Esophagus squamous epithelium (tissue), 5 donors: ENCODE measurements at places on chromosomes 12 and 14. TPM values are rescaled to one million over a fixed set of nuclear protein-coding genes. Genes with fewer than 3 reads are reported as not detected.

DNA sequence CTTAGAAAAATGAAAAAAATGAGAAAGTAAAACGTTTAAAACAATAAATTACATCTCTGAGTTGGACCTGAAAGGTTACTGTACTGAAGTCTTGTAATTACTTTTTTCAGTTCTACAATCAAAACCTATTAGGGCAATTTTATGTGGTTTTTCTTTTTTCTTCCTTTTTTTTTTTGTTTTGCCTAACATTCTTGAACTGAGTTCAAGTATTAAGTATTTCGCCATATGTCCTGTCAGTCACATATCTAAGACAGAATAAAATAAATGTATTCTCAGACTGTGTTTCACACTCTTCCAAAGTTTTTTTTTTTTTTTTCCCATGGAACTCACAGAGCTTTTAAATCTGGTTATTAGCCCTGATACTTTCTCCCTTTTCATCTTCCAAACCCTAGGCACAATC, 172.0 kb downstream of the BCAT1 start:
- no peak for DNase-seq
- no peaks in the 10 kb centered on the region for H3K36me3 ChIP-seq
- no peaks in the 10 kb centered on the region for H3K27me3 ChIP-seq
- no peaks in the 10 kb centered on the region for H3K4me1 ChIP-seq
- H3K27ac ChIP-seq: no peak overlapping the region

DNA sequence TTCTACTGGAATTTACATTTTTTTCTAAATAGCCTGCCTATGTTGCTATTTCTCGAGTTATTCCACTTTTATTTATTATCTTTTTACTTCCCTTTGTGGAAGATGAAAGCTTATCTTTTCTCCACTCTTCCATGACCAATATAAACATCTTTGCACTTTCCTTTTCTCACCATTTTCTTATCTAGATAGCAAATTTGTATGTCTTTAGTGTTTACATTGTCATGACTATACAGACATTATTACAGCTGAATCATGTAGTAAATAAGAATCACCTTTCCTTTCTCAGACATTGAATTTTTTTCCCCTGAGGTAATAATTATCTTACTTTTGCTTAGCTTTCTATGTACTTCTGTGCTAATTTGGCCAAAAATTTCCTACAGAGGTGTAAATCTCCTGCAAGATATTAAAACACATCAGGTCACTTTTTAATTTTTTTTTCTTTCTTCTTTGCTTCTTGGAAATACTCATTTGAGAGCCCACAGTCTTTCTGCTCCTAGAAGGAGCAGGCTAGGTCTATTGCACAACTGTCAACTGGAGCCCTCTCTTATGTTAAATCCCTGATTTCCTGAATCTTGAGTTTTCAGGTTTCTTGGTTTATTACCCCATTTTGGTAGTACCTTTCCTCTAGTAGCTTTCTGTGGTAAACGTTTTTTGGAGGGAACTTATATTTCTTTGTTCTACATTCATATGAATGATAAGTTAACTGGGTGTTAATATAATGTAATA, 109.0 kb upstream of the ATP2B1 start:
- H3K27me3 ChIP-seq: no peaks in the 10 kb centered on the region
- no peak overlapping the region for H3K27ac ChIP-seq
- H3K4me3 ChIP-seq: no peak overlapping the region
- no peaks in the 10 kb centered on the region for H3K36me3 ChIP-seq
- DNase-seq: no peak
- no peaks in the 10 kb centered on the region for H3K4me1 ChIP-seq

DNA sequence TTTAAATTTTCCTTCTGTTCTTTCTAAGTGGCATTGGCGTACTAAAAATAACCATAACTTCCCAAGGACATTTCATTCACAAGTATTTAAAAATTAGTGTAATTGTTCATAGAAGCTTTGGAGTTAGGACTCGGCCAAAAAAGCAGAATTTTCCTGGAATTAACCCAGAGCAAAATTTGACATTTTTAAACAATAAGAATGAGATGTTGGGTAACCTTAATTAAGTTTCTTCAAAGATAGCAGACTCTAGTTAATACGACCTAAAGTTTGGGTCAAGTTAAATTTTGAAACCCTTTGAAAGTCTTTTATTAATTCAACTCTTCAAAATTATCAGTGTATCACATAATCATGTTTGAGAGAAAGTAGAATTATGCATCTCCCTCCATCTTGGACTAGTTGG, 118.3 kb downstream of the AKAP6 start:
- H3K36me3 ChIP-seq: no peaks in the 10 kb centered on the region
- H3K27me3 ChIP-seq: no peaks in the 10 kb centered on the region
- DNase-seq: no peak
- H3K4me1 ChIP-seq: no peaks in the 10 kb centered on the region
- H3K4me3 ChIP-seq: no peak overlapping the region

DNA sequence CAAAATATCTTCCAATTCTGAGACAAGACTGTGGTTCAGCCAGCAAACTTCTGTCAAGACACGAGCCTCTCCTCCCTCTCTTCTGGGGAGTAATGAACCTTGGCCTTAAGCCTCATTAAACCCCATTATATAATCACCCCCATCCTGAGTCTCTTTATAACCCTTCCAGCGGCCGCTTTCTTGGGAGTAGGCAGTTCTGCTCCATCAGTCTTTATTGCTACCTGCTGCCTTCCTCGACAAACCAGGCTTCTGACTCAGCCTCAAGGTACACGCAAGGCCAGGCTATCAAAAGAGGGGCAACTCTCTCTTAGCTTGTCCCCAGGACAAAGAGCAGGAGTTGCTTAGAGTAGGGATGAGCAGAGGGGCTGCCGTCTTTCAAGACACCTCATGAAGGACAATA, 300.8 kb upstream of the NOS1 start:
- no peaks in the 10 kb centered on the region for H3K27me3 ChIP-seq
- DNase-seq: no peak
- no peaks in the 10 kb centered on the region for H3K4me1 ChIP-seq
- H3K4me3 ChIP-seq: no peak overlapping the region
- H3K27ac ChIP-seq: no peak overlapping the region
- H3K36me3 ChIP-seq: no peaks in the 10 kb centered on the region

DNA sequence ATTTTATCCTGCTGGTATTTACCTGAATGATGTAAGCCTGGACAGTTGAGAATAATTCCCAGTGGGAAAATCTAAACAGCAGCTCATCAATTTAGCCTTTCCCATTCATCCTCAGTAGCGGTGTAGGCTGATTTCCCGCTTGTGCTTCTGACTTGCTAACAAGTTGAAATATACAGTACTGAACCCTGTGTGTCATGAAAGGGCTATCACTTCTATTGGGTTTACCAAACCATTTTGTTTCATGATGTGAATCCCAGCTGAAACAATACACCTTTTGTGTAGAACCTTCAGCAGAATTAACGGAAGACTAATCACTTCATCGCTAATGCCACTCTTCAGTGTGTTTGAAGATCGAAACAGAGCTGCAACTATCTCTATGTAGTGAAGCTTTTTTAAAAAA, 88.4 kb downstream of the POLR3B start:
- H3K27me3 ChIP-seq: no peaks in the 10 kb centered on the region
- no peaks in the 10 kb centered on the region for H3K36me3 ChIP-seq
- H3K4me3 ChIP-seq: no peak overlapping the region
- no peaks in the 10 kb centered on the region for H3K4me1 ChIP-seq
- H3K27ac ChIP-seq: no peak overlapping the region

DNA sequence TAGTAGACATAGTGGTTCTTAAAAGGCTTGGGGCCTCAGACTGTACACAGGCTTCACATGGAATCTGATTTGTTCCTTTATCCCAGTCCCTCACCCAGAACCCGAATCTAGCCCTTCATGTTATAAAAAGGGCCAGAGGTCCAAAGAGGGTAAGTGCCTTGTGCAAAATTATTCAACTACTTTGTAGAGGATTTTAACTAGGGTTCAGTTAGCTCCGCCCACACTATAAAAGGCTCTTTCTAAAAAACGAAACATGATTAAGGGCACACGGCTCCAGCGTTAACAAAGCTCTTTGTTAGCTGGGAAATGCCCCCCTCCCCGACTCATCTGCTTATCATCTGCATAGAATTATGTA, 3.2 kb upstream of the SOCS2 start:
- H3K4me1 ChIP-seq: peaks cover 18% of the 10 kb centered on the region
- H3K27me3 ChIP-seq: no peaks in the 10 kb centered on the region
- DNase-seq: no peak
- no peaks in the 10 kb centered on the region for H3K36me3 ChIP-seq
- no peak overlapping the region for H3K27ac ChIP-seq

The OR6C2 gene
- 0.22 TPM for total RNA-seq

The ATL1 gene
- total RNA-seq: 3.3 TPM

GRCh38 chr14:97029800-97030199, 232.6 kb downstream of the VRK1 start:
- H3K4me1 ChIP-seq: no peaks in the 10 kb centered on the region
- H3K4me3 ChIP-seq: no peak overlapping the region
- peaks cover 2% of the 10 kb centered on the region for H3K27me3 ChIP-seq
- H3K36me3 ChIP-seq: no peaks in the 10 kb centered on the region

- H3K27me3 ChIP-seq: no peaks in the 10 kb centered on the region
- no peak overlapping the region for H3K27ac ChIP-seq
- peaks cover 11% of the 10 kb centered on the region for H3K4me1 ChIP-seq
- no peak for DNase-seq
- H3K4me3 ChIP-seq: no peak overlapping the region
Measured at GRCh38 chr14:53124786-53125185, 28.3 kb downstream of the DDHD1 start.

DNA sequence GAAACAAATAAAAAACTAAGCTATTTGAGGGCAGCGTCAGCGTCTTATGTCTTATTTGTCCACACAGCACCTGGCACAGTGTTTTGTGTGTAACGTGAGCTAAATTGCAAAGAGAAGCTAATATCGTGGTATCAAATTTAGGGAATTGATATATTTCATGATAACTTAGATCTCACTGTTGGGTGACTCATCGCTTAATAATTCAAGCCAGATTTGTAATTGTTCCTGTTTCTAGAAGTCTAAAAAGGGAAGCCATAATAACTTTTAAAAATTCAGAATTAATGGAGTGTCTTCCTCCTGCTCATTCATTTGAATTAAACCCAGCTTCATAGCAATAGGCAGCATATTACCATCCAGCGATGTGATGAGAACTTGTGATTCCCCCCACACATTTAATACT, 214.7 kb downstream of the PDZRN4 start:
- DNase-seq: no peak
- no peaks in the 10 kb centered on the region for H3K27me3 ChIP-seq
- H3K4me3 ChIP-seq: no peak overlapping the region
- H3K4me1 ChIP-seq: no peaks in the 10 kb centered on the region
- H3K27ac ChIP-seq: no peak overlapping the region
- no peaks in the 10 kb centered on the region for H3K36me3 ChIP-seq

DNA sequence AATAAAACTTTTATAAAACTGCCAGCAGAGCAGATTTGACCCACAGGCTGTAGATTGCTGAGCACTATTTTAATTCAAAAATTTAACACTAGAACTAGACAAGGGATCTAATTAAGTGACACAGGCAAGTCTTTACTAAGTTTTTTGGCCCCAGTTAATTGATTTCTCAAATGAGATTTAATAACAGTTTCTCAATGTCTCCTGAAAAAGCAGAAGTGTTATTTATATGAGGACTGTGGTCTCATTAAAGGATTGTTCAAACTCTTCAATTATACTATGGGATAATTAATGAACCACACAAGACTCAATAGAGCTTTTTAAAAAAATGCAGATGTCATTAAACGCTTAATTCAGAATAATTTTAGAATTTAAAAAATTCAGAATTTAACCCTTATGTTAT, 1.9 kb downstream of the HEATR5A start:
- no peak overlapping the region for H3K27ac ChIP-seq
- no peak for DNase-seq
- no peaks in the 10 kb centered on the region for H3K36me3 ChIP-seq
- no peaks in the 10 kb centered on the region for H3K4me1 ChIP-seq

GRCh38 chr12:27523305-27523641, 733 bp upstream of the PPFIBP1 start:
- H3K36me3 ChIP-seq: no peaks in the 10 kb centered on the region
- no peaks in the 10 kb centered on the region for H3K27me3 ChIP-seq
- peaks cover 14% of the 10 kb centered on the region for H3K4me1 ChIP-seq

The PTPRO gene
- total RNA-seq: 0.13 TPM

DNA sequence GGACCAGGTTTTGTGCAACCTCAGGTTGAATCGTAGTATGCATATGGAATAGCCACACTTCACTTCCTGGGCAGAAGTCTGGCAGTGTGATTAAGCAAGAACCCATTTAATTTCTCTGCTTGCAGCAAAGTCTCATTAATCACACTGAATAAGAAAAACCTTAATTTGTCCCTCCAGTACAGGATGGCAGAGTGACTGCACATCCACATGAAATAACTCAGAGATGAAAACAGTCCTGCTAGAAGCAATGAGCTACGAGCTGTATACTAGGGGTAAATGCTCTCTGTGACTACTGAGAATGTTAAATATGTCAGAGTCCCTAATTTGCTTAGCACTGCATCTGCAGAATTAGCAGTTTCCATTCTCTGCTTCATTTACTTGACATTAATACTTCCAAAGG, 88.9 kb downstream of the ACSS3 start:
- H3K27me3 ChIP-seq: no peaks in the 10 kb centered on the region
- no peak overlapping the region for H3K4me3 ChIP-seq
- H3K27ac ChIP-seq: no peak overlapping the region
- DNase-seq: no peak
- no peaks in the 10 kb centered on the region for H3K4me1 ChIP-seq
- no peaks in the 10 kb centered on the region for H3K36me3 ChIP-seq

DNA sequence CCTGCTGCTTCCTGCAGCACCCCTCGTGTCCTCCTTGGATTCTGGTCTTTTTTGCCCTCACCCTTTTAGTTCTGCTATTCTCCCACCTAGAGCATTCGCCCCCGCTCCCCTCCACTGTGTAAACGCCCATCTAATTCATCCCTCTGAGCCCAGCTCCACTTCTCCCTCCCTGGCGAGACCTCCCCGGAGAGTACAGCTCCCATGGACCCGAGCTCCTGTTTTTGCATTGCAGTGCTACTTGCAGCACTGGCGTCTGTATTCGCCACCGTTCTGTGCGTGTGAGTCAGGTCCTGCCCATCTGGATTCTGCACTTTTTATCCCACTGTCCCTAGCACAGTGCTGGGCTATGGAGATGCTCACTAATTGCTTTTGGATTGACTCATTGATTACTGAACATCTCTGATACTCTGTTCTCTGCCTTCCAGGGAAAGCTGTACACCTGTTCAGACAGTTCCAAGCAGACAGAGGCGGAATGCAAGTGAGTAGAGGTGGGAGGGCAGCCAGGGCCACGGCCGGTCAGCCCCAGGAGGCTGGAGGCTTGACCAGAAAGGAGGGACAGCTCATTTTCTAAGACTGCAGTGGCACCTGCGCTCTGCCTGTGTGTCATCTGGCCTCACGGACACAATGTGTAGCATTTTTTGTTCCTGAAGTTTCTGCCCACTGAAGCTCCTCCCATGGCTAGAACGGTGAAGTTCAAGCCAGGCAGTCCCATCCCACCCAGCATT, 188.4 kb upstream of the FKBP4 start:
- no peaks in the 10 kb centered on the region for H3K36me3 ChIP-seq
- H3K4me3 ChIP-seq: no peak overlapping the region
- no peaks in the 10 kb centered on the region for H3K4me1 ChIP-seq
- H3K27ac ChIP-seq: no peak overlapping the region
- no peaks in the 10 kb centered on the region for H3K27me3 ChIP-seq

The PROX2 gene
- not detected for total RNA-seq

The PGF gene
- 42.3 TPM for total RNA-seq

The LBHD2 gene
- not detected for total RNA-seq

The FGF6 gene
- total RNA-seq: not detected
